ENCODE measurements at places on chromosomes 2 and 18.

- no peak for DNase-seq
Observed at GRCh38 chr2:152513029-152513428, 178.1 kb downstream of the FMNL2 start.

- no peak for DNase-seq
Observed at GRCh38 chr2:26355038-26355995, 8.7 kb upstream of the ADGRF3 start.

- DNase-seq, result no peak
Observed at GRCh38 chr18:13548966-13549879, 177.1 kb downstream of the FAM210A start.

DNA sequence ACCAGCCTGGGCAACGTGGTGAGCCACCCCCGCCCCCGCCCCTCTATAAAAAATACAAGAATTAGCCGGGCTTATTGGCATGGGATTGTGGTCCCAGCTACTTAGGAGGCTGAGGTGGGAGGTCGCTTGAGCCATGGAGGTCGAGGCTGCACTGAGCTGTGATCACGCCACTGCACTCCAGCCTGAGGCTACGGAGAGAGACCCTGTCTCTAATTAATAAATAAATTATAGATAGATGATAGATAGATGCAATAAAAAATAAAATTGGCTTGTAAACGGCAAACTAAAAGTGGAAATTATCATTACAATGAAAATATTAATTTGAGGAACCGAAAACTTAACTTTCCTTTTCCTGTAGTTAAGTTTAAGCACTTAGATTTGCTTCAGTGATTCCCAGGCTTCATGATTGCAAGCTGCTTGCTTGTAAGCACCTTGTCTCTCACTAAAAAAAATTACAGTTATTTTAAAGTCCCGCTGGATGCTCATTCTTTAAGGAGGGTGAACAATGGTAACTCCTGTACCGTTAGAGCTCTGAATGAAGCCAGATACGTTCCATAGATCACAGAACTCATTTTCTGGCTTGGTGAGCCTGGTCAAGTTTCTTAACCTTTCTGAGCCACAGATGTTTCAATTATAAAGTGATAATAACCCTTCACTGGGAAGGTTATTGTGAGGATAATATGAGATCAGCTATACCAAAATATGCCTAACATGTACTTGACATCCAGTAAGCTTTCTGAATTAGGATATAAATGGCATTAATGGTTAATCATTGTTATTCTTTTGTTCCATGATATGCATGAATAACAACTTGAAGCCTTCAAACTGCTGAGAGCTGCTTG lies 9.3 kb upstream of the NARS1 start:
- no peak for DNase-seq

GRCh38 chr2:186927185-186927866 lies 78.4 kb upstream of the ZSWIM2 start:
- no peak for DNase-seq

GRCh38 chr2:32715391-32715841 lies 87.6 kb downstream of the TTC27 start:
- no peak for DNase-seq

- DNase-seq, result no peak
Observed at GRCh38 chr2:201975434-201975833, 58.2 kb upstream of the FZD7 start.

- DNase-seq, result no peak
Observed at GRCh38 chr2:188068093-188068492, 223.6 kb upstream of the GULP1 start.

DNA sequence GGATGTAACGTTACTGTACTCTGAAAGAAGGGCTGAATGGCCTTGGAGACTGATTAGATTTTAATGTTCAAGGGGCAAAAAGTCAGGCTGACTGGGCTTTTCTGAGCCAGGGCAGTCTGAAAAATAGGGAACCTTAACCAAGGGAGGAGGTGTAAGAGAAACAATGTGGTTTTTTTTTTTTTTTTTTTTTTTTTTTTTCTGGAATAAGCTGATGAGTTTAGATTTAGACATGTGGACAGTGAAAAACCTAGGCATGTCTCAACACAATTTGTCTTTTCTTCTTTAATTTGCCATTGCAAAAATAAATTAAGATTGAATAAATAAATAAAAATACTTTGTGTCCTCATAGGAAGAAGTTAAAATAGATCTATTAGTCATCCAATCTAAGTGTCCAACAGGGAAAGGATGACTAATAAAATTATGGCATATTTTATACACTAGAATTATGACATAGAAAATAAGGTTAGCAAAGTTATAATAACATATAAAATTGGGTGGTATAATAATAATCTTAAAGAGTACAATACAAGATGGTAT lies 237.6 kb upstream of the TRIB2 start:
- DNase-seq, result no peak

DNA sequence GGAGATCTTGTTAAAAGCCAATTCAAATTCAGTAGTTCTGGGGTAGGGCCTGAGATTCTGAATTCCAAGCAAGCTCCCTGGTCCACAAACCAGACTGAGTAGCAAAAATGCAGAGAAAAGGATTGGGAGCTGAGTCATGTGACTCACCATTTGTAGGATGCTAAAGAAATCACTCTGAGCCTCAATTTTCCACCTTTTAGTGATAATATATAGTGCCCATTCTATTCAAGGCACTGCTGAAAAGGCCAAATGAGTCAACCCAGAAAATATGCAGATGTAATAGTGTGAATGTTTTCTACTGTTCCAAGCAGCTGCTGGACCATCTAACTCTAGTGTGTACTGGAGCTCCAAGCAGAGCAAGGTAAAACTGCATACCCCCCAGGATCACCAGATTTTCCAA lies 47.2 kb downstream of the SLC14A2 start:
- DNase-seq, result no peak

DNA sequence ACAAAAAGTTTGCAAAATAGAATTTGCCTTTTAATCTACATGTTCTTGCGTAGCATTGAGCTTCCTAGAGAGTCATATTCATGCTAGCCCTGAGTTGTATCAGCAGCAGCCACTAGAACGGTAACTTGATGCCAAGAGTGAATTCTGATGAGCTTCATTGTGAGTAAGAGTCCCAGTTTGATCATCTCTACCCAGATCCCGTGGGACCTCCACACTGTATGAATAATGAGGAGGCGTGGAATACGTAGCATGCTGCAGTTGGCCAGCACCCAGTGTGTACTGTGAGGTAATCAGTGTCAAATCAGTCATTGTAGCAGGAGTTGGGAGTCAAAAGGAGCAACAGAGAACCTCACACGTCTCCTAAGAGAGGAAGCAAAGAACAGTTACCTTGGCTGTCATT lies 197.9 kb downstream of the NEDD4L start:
- peak; percentile 38 for DNase-seq

DNA sequence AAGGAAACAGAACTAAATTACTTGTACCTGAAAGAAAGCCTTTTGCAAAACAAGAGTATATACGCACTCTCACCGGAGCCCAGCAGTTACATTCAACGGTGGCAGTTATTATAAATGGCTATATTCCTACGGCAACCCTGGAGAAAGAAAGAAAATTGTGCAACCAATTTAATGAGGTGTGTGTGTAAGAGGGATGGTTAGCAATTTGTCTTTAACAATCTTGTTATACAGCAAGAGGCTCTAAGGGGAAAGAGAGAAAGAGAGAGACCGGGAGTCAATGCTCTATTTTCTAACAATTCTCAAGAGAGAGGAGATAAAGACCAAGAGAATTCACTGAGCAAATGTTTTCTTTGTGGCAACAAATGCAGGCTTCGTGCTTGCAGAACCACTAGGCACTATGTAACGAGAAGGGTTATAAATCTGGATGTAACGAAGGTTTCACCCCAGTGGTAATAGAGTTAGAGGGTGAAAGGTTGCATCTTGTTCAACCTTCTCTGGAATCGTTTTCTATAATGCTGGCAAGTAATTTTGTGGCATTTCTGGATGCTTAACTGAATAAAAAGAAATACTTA lies 359.1 kb upstream of the SPRED2 start:
- DNase-seq, result no peak

DNA sequence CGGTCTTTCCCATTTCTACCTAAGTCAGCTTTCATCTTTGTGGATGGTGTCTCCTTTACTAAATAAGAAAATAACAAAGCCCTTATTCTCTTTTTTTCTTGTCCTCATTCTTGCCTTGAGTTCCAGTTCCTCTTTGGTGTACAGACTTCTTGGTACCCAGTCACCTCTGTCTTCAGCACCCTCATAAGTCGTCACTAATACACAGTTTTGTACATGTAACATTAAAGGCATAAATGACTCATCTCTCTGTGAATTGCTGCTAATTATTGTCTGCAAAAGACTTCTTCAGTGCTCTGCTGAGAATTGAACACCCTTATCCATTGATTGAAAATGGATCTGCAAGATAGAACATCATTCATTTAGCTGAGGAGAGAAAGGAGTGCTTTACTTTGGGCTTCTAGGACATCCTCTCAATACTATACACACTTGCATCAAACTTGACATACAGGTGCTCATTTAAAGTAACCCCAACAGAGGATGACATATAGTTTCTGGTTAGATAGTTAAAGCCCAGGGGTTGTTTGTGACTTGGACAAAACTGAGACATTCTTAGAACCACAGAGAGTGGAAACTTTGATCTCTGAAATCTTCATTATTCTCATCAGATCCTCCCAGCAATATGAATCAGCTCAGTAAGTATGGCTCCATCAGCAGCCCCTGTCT lies 97.0 kb downstream of the XRCC5 start:
- no peak for DNase-seq

DNA sequence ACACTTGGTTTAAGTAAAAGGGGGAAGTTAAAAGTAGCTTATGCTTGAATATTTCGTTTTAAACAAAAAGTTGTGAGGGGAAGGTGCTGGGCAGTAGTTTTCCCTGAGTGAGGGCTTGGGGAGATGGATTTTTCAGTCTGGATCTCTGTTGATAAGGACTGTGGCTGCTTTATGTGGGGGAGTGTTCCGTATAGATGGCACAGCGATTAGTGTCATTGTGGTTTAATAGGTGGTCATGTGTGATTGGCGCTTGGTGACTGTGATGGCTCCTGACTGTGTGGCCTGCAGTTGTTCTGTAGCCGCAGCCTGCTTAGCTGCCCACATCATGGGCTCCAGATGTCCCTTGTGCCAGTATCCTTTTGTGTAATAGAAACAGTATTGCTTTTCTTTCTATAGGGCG lies 156.2 kb downstream of the WDSUB1 start:
- no peak for DNase-seq

DNA sequence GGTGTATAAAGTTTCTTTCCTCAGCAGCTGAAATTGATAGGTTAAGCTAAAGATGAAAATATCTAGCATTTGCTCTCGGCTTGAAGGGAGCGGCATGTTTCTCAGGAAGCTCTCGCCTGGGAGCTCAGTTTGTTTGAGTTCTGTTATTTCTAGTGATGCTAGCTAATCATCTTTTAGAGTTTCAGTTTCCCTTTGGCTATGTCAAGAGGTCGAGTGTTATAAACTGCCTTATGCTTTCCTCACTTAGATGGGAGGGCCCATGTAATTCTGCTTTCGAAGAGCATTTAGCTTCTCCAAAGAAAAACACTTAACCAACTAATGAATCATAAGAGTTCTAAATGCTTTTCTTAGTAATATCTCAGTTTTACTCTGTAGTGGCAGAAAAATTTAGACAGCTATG lies 33.6 kb downstream of the PLCL1 start:
- DNase-seq, result no peak

- no peak for DNase-seq
Observed at GRCh38 chr18:12540751-12541150, 117.2 kb downstream of the SPIRE1 start.

DNA sequence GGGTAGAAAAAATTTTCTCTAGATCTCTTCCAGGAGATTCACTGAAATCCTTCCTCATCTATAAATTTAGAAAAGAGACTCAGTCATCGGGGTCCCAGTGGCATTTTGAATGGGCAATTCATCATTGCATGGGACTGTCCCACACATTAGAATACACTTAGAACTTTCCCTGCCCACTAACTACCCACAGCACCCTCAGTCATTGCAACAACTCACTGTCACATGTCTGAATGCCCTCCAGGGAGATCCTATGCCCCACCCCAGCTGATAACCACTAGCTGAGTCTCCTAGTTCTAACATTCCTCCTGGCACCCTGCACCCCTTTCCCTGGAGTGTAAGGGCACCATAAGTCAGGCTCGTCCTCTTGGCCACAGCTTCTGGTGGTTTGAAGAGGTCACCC lies 89.6 kb downstream of the INSIG2 start:
- no peak for DNase-seq

DNA sequence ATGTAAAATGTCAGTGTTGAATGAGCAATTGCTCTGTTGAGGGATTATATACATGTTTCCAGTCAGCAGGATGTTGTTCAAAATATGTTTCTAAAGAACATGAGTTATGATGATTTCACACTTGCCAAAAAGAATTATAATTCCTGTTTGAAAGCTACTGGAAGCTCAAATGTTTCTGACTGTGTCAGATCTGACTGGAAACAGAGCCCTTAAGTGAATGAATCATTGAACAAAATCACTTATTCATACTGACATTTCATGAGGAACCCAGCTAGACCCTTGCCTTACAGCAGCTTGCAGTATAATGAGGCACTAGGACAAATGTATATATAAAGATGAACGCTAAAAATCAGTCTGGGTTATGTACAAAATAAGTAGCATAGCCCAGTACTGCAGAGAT lies 35.4 kb upstream of the ITGAV start:
- no peak for DNase-seq

GRCh38 chr2:69253112-69253511 lies 133.9 kb downstream of the GFPT1 start:
- no peak for DNase-seq

DNA sequence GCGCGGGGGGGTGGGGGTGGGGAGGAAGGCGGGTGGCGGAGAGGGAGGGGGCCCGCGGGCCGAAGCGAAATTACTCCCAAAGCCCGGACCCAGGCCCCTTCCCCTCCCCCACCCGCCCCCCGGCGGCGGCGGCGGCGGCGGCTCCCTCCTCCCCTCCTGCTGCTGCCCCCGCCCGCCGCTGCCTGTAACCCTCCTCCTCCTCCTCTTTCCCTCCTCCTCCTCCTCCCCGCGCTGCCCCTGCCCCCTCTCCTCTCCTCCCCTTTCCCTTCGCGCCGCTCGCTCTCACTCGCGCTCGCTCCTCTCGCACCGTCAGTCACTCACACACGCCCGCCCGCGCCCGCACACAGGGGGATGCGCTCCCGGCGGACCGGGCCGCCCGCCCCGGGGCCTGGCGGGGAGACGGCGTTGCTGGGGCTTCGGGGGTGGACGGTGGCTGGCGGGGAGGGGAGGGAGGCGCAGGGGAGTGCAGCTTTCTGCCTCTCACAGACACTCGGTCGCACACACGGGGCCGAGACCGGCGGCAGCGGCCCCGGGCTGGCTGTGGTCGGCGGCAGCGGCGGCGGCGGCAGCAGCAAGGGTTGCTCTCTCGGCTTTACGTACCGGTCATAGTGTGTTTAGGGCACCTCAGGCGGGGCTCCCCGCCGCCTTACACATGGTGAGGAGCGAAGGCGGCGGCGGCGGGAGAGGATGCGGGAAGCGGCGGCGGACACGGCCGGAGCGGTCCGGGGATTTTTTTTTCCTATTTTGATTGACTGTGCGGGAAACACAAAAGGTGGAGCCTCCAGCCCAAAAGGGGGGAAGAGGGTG lies 405 bp downstream of the SP3 start:
- no peak for DNase-seq

- DNase-seq, result no peak
Observed at GRCh38 chr18:37541517-37541916, 24.1 kb downstream of the CELF4 start.
